A172 (cell line): ENCODE measurements at places on chromosomes 2 and 18. TPM values are rescaled to one million over a fixed set of nuclear protein-coding genes. Genes with fewer than 3 reads are reported as not detected.
A peak's percentile ranks its signal among the peaks of the same experiment; 100 is the strongest.

GRCh38 chr2:18950361-18950851, 361.0 kb upstream of the NT5C1B start:
- peak; percentile 7 for DNase-seq

- no peak for DNase-seq
These were observed 838.2 kb upstream of the CHAC2 start for GRCh38 chr2:52929412-52929811.

DNA sequence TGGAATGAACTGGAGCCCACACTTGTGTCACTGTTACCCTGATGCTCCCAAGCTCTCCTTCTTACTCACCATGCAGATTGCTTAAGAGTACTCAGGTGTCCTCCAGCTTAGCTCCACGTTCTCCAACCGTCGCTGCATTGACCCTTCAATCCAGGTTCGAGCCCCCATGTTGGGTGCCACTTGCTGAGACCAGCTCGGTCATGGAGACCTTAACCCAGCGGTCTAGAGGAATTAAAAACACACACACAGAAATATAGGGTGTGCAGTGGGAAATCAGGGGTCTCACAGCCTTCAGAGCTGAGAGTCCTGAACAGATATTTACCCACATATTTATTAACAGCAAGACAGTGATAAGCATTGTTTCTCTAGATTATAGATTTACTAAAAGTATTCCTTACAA, 229.1 kb upstream of the APCDD1 start:
- DNase-seq, result no peak

- DNase-seq, result no peak
These were observed 1.1 kb upstream of the MFSD2B start for GRCh38 chr2:24008672-24009366.

- no peak for DNase-seq
These were observed 191.6 kb upstream of the SLC14A2 start for GRCh38 chr18:45423659-45424058.

C18orf54 gene
- total RNA-seq, result 4.8 and 5.7 TPM in 2 replicates

GAL3ST2 gene
- not detected in 2 replicates for total RNA-seq

- DNase-seq, result no peak
These were observed 230.4 kb downstream of the MEIS1 start for GRCh38 chr2:66665124-66665984.
